ENCODE measurements at places on chromosomes 11 and 22. TPM values are rescaled to one million over a fixed set of nuclear protein-coding genes. Genes with fewer than 3 reads are reported as not detected.

- DNase-seq: no peak
These were observed 24.2 kb upstream of the UCP3 start for GRCh38 chr11:74033046-74033445.

GRCh38 chr22:43482318-43482625, 70.5 kb downstream of the MPPED1 start:
- no peak for DNase-seq

GRCh38 chr22:18144105-18144504, 5.9 kb upstream of the USP18 start:
- DNase-seq: no peak

GRCh38 chr22:43151251-43152002, at the start of gene TSPO:
Gene TSPO, plus strand, starts transcription at chr22:43151559. Its CDS starts 7,680 bp downstream, at chr22:43159239.
- no peak for DNase-seq

DNA sequence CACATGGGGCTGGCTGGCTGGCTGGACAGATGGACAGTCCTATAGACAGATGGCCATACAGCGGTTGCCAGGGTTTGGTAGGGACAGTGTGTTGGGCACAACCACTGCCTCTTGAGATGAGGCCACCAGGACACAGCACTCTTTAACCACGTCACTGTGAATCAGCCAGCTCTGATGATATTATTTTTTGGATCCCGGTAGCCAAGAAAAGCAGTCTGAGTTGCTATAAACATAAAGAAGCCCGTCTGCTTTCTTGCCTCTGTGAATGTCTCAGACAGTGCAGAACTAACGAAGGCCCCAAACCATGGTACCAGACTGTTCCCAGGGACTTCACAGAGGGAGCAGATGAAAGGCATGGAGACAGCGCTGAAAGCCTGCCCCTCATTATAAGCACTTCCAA, 115.9 kb upstream of the CSNK2A3 start:
- no peak for DNase-seq

GRCh38 chr11:6618117-6619003, 862 bp downstream of the TPP1 start:
- peak; percentile 66 for DNase-seq

DNA sequence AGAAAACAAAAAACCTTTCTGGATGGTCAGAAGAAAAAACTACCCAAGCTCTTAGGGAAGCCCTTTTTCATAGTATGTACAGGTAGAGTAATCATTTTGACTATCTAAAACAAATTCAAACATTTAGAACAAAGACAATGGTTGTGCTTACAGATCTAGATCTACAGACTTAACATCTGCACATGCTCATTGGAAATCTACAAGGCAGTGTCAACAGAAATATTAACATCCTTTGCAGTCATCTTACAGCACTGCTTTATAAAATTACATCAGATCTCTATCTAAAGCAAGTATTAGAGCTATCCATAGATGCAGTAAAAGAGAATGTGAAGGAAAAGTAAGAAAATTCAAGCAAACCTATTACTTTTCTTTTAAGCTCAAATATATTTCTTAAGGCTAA, 110.3 kb downstream of the CADM1 start:
- DNase-seq: no peak

DNA sequence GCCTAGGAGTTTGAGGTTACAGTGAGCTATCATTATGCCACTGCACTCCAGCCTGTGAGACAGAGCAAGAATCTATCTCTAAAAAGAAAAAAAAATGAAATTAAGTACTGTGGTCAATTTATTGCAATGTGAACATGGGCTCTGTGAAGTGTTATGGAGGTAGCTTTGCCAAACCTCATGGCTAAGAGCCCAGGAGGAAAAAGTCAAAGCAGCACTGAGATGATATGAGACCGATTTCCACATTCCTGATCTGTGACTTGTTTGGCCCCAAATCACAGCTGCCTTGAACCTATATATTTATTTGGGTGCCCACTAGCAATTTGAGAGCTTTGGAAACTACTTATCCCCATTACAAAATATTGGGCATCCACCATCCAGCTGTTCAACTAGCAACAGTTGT, 29.8 kb upstream of the TMEM135 start:
- no peak for DNase-seq

- peak; percentile 26 for DNase-seq
These were observed 6.8 kb upstream of the FAM111A start for GRCh38 chr11:59135648-59136461.

- no peak for DNase-seq
These were observed 14.6 kb upstream of the IGLL5 start for GRCh38 chr22:22872722-22873708.

DNA sequence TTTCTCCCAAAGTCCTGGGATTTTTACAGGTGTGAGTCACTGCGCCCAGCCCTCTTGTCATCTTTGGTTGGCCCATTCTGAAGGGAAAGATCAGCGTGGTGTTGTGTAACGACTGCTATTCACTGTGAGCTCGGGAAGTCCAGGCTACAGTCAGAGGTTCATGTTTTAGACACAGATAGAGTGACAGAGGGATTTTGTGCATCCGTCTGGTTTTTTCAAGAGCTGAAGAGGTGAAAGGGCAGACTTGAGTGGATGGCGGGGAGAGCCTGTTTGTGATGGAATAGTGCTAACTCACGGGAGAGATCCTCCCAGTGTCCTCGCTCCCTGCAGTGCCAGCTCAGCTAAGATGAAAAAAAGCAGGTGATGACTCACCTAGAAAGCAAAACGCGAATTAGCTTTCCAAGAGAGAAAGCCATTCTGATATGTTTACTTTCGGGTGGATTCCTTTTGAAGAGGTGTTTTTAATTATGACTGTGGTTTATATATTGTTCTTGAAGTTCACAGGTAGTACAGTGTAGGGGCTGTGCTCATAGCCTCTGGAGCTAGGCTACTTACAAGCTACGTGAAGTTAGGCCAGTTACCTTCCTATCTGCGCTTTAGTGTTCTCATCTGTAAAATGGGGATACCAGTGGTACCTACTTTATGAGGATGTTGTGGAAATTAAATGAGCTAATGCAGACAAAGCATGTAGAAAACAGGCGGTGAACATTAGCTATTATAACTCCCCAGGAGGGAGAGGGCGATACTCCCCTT, 67.2 kb downstream of the C11orf91 start:
- DNase-seq: no peak

DNA sequence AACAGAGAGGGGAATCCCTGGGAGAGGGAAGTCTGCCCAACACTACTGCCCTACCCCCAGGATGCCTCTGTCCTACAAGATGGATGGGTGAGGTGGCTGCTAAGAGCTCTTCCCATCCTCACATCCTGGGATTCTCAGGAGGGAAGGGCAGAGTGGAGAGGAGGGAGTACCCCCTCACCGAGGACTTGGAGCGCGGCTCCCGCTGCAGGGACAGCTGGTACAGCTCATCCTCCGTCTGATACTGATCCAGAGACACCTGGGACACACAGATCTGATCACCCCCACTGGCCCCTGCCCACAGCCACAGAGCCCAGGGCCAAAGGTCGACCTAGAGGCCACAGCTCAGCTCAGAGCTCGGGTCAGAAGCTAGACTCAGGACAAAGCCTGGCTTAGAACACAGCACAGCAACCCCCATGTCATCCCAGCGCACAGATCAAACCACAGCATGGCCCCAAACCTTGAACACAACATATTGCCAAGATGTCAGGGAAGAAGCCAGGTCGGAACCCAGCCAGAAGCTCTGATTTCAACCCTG, 8.2 kb downstream of the RASGRP2 start:
- no peak for DNase-seq

- DNase-seq: peak; percentile 33
These were observed 25.5 kb upstream of the TSPAN18 start for GRCh38 chr11:44701276-44701675.

DNA sequence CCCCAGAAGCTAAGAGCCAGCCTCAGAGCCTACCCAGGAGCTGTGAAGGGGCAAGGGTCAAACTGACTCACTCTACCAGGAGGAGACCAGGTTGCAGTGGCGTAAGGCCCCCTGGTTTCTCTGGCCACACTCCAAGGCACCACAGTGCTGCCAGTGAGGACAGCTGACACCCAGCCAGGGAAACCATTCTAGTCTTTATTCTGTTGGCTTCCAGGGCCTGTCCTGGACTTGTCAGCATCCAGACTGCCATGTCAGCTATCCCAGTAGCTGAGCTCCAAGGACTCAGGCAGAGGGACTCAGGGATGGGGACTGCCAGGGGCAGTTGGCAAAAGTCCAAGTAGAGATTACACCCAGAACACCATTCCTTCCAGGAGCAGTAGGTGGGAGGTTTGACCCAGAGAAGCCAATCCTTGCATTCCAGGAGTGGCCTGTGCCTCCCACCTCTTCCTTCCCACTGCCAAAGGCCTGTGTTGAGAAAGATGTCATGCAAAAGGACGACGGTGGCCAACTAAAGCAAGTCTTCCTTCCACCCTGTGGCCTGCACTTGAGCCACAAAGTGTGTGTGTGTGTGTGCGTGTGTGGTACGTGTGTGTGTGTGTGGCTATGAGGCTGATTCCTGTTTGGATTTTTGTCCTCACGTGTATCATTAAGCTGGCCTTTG, 3.6 kb upstream of the MAPK8IP1 start:
- no peak for DNase-seq

GRCh38 chr11:46381819-46382645, 563 bp downstream of the MDK start:
- DNase-seq: no peak

DNA sequence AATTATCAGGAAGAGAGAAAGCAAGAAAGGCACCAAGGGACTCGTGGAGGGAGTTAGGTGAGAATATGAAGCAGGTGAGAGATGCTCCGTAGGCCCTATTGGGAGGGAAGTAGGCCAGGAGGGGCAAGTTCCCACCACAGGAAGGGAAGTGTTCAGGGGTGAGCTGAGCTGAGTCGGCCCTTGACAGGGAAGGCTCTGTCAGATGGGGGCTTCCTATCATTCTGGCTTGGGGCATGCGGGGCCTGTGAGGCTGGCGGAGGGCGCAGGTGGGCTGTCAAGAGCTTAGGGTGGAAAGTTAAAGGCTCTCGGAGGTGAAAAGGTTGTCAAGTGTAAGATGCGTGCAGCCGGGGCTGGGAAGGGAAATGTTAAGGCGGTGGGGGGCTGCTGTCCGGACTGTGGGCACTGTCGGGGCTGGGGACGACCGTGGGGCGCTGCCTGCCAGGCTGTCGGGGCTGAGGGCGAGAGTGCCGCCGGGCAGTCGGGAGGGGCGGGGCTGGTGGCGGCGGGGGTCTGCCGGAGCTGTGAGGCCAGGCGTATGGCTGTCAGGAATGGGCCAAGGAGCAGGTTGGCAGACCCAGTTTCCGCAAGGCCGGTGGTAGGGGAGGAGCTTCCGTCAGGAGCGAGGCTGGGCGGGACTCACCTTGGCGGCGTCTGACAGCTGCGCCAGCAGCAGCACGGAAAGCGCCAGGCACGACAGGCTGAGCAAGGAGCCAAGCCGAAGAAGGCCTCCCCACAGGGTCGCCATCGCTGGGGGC, 496 bp downstream of the TMEM9B start:
- peak; percentile 17 for DNase-seq

DNA sequence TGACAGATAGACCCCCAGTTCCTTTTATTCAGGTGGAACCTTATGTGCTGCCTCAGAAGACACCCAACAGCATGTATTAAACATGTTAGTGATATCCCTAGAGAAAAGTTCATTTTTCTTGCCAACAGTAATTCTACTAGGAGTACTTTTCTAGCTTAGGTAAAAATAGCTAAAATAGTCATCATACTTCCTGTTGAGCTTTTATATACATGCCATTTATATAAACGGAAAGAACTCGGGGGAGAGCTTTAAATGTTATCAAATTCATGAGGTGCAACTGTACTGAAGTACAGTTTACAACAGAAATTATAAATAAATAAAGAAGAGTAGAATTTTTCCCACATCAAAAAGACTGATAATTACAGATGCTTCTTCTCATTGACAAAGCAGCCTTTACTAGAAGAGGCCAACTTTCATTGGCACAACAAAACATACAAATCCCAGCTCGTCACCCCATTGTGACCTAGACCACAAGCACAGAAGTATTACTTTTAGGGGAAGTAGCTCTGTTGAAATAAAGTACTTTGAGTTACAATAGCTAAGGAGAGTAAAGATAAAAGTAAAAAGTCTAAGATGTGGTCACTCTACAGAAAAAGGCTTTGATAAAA, 59.1 kb upstream of the POU2AF2 start:
- no peak for DNase-seq

GRCh38 chr11:124405581-124405980, 6.8 kb upstream of the OR8B3 start:
- no peak for DNase-seq

GRCh38 chr11:102676084-102676483, 29.5 kb downstream of the MMP27 start:
- DNase-seq: no peak

- DNase-seq: no peak
These were observed 39.0 kb downstream of the MYH9 start for GRCh38 chr22:36348760-36349159.

DNA sequence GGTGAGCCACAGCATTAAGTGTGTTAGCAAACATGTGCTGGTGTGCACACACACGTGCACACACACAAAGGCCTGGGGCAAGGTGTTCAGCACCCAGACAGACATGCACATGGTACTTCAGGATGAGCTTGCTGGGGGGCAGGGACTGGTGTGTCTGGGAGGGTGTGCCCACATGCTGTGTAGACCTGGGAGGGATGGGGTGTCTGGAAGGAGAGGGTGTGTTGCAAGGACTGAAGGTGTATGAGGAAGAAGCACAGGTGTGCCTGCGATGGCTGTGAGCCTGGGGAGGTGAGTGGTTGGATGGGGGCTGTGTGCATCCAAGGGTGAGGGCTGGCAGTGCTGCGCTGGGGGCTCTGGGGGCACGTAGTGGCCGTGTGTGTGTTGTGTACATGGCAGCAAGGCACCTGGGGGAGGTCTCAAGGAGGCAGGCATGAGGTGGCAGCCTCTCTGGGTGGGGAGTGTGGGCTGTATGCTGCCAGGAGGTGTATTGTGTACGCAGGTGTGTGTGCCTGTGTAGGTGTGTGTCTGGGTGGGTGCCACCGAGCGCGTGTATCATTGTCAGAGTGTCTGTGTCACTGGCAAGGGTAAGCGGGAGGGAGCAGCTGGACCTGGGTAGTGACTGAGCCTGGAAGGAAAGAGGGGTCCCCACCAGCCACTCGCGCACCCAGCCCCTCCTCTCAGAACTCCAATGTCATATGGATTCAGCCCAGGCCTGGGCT, 2.2 kb downstream of the NRXN2 start:
- no peak for DNase-seq

GRCh38 chr11:15617126-15617525, 502.4 kb downstream of the INSC start:
- no peak for DNase-seq

DNA sequence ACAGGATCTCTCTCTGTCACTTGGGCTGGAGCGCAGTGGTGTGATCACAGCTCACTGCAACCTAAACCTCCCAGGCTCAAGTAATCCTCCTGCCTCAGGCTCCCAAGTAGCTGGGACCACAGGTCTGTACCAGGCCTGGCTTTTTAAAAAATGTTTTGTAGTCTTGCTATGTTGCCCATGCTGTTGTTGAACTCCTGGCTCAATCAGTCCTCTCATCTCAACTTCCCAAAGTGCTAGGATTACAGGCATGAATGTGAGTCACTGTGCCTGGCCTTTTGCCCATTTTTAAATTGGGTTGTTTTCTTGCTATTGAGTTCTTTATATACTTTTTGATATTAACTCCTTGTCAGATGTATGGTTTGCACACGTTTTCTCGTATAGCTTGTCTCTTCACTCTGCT, 33.0 kb upstream of the PITPNB start:
- DNase-seq: peak; percentile 36

GRCh38 chr11:1530686-1531448, 41.2 kb downstream of the DUSP8 start:
- DNase-seq: no peak

Gene FADS3
- total RNA-seq: 194 TPM

Gene MB
- not detected for total RNA-seq

Gene CCDC86
- total RNA-seq: 33.9 TPM

Gene SMDT1
- 10.8 TPM for total RNA-seq

Gene MYO18B
- not detected for total RNA-seq

Gene KCNJ11
- 0.07 TPM for total RNA-seq

Gene PLEKHB1
- total RNA-seq: 0.42 TPM

Gene LINC01488
- total RNA-seq: not detected

Gene ZNF74
- 12.7 TPM for total RNA-seq

Gene OR5B2
- not detected for total RNA-seq

Gene TIMM10B
- total RNA-seq: 27.9 TPM

Data from pulmonary artery endothelial cell (primary cell).